ENCODE measurements at places on chromosomes 6 and 20.

DNA sequence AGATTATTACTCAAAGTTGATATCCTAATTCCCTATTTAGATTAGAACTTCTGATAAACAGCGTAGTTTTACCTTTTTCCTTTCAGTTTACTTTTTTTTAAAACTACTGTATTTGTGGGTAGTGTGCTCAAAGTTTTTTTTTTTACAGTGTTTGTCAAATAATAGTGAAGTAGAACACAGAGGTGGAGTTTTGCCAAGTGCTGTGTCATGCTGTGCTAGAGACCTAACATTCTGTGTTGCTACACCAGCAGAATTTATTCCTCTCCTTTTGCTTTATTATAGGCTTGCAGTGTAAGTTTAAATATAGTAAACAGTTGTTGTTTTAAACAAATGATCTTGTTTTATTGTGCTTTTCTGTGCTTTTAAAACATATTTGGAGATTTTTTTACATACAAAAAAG lies 125.4 kb downstream of the HIVEP1 start:
- no peak for DNase-seq

DNA sequence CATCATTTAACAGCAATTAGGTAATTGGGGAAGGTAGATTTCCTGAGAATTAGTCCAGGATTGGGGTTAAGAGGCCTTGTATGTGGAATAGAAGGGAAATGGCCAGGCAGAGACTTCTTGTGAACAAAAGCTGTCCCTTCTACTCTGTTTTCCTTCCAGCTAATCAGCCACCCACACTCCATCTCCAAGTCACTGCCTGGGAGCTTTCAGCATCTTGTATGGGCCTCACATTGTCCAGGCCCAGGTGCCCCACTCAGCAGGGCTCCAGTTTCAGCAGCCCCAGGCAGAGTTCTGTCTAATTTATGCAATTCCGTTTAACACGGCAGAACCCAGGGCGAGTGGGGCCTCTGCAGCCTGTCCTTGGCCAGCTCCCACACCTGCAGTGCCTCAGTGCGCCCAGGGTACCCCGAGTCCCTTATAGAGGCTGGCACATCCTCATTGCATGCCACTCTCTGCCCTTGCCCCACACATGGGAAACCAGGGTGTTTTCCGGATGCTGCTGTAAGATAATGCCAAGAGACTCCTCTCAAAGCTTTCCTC lies 113.0 kb downstream of the EDN3 start:
- DNase-seq: peak; percentile 55

- no peak for DNase-seq
These were observed 8.8 kb downstream of the TTI1 start for GRCh38 chr20:38024496-38024895.

DNA sequence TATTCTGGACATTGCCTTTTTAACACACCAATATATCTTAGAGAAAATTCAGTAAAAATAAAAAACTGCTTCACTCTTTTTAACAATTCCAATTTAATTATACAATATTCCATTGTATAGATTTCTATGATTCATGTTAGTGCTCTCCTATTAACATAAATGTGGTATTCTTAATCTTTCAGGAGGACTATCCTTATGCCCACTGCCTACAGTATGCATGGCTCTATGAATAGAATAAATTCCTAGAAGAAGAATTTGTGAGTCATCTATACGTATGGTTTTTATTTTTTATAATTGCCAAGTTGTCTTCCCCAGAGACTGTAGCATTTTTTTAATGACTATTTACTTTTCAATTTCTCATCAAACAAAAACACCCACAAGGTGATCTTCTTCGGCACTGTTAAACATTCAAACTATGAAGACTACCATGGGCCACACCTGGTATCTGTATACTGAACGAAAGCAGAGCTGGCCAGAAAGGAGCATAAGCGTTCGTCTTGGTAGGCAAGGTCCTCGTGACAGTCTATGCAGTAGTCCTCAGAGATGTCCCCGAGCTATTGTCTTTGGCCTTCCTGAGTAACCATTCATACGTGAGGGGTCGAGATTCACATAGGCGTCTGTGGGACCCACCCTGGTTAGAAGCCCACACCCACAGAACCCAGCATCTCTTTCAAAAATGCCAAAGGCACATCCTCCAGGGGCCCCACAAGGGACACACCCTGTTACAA lies 74.6 kb downstream of the KIF16B start:
- no peak for DNase-seq

DNA sequence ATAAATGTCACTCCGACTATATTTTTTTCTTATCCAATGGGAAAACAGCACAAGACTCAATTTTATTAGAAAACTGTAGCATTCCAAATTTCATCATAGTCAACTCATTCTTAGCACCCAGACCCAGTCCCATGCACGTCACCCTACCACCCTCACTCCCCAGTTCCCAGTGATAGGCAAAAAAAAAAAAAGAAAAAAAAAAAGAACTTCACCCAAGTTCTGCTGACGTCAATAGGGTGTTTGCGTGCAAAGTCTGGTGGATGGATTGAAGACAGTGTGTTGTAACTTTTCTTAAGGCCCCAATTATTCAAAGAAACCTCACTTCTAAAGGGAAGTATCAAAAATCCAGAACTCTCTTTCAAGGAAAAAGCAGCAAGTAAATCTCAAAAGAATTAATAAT lies 213.9 kb upstream of the PRDM1 start:
- DNase-seq: no peak

DNA sequence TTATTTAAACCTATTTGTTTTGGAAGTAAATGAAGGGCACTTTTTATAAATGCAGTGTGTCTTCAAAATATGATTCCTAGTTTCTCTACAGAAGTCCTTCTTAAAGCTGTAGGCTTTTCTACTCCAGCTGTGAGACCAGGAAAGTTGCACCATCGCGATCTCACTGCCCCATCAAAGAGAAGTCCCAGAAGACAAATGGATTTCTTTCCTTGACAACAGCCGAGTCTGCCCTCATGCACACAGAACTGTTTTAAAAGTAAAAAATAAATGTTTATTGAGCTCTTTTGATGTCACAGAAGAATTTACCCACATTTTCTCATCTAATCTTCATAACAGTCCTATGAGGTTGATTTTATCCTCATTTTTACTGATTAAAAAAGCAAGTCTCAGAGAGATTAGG lies 324.4 kb upstream of the NT5E start:
- DNase-seq: no peak

DNA sequence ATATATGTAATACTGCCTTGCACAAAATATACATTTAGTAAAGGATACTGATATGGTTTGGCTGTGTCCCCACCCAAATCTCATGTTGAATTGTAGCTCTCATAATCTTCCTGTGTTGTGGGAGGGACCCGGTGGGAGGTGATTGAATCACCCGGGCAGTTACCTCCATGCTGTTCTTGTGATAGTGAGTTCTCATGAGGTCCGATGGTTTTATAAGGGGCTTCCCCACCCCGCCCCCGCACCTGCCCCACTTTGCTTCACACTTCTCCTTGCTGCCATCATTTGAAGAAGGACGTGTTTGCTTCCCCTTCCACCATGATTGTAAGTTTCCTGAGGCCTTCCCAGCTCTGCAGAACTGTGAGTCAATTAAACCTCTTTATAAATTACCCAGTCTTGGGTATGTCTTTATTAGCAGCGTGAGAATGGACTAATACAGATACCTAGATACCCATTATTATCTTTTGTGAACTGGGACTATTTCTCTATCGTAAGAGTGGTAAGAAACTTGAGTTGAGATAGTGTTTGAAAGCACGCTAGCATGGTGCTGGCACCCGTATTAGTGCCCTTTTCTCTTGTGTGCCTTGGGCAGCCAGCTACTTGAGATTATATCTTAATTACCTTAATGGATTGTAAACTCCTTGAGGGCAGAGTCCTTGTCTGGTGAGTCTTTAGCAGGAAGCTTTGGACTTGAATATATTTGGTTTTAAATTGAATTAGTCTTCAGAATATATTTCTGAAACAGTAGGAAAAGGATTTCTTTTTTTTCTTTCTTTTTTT lies 25.6 kb downstream of the TOP1 start:
- DNase-seq: no peak

- no peak for DNase-seq
These were observed 47.8 kb upstream of the NXT1 start for GRCh38 chr20:23302801-23303200.

- no peak for DNase-seq
These were observed 15.0 kb downstream of the WRNIP1 start for GRCh38 chr6:2780102-2780737.

DNA sequence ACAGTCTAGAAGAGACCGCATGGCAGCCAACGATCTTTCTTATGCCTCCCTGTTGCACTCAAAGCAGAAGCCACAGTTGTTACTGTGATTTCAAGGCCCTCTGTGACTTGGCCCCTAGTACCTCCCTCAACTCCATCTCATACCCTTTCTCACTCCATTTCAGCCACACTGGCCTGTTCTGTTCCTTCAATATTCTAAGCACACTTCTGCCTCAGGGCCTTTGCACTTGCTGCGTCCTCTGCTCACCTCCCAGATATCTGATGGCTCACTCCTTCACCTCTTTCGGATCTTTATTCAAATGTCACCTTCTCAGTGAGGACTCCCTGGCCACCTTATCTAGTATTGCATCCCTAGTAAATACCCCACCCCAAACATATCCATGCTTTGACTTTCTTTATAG lies 29.4 kb upstream of the CCN6 start:
- no peak for DNase-seq

GRCh38 chr6:132993738-132994137 lies 179.4 kb downstream of the RPS12 start:
- no peak for DNase-seq

DNA sequence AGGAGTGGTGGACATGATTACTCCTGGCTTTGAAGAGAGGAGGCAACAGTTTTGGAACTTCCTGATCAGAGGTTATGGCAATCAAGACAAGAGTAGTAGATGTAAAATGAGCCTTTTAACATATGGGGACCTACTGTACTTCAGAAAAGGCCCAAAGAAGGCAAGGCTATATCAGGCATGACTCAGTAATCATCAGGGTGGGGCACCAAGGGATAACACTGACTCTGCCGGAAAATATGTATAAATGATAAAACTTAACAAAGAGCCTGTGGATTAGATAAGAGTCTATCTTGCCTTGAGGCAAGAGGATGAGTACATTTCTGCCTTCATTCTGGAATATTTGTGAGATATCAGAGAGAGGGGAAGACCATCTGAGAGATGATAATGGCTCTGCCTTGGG lies 1389.9 kb upstream of the MAP3K7 start:
- no peak for DNase-seq

Data from SK-N-SH (cell line).